ENCODE measurements at places on chromosomes 6 and 20. TPM values are rescaled to one million over a fixed set of nuclear protein-coding genes. Genes with fewer than 3 reads are reported as not detected.

TXLNB gene
- total RNA-seq = 1.5 TPM

TRMT11 gene
- total RNA-seq = 30.4 TPM

SOX18 gene
- 186 TPM for total RNA-seq

SPATS1 gene
- not detected for total RNA-seq

ARMH2 gene
- not detected for total RNA-seq

LRP11 gene
- total RNA-seq = 35.3 TPM

- no peak for DNase-seq
These were observed 42.1 kb downstream of the BMP5 start for GRCh38 chr6:55833284-55833683.

DNA sequence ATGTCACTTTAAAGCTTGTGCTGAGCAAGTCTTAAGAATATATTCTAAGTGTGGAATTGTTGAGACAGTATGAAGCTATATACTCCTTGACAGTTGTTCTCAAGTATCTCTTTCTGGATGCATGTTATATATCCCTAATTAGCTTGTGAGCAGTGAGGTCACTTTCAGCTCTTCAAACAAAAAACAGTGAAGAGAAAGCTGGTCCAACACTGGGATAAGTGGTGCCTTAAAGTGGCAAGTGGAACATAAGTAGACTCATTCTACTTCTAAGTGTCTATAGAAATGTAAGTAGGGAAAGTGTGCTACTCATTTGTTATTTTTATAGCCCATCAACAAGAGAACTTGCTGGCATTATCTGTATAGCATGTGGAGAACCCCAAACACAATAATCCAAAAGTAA, 133.1 kb upstream of the BACH2 start:
- DNase-seq = no peak

DNA sequence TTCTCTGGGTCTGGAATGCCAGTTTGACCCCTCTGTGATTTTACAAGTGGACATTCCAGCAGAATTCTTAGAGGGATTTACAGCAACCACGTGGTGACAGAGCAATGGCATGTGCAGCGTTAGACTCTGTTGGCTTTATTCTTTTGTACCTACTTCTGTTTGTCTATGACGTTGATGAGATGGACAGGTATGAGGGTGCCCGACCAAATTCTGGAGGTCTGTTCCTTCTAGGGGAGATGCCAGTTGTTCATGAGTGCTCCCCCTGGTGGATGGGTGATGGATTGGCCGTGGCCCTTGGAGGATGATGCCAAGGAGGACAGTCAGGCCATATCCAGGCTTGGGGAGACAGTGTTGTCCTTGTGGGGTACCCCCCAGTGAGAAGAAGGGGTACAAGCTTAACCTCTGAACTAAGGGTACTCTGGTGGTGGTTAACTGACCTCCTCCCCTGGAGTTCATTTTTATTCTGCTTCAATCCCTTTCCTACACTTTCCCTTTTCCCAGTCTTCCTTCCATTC, 198.6 kb downstream of the DTNBP1 start:
- no peak for DNase-seq

GRCh38 chr20:59077705-59078104, 35.1 kb upstream of the PRELID3B start:
- no peak for DNase-seq

- DNase-seq = no peak
These were observed 4.5 kb upstream of the TCEA2 start for GRCh38 chr20:64058536-64058935.

DNA sequence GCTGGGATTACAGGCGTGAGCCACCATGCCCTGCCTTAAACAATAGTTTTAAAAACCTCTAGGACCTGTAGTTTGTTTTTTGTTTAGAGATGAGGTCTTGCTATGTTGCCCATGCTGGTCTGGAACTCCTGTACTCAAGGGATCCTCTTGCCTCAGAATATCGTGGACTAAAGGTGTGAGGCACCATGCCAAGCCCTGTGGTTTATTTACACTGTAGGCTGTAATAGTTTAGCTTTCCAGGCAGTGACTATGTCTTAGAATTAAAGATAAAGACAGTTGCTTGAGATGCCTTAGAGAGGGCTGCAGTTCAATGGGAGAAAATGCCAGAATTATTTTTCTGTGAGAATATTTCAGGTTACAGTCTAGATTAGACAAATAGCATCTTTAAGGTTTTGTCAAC, 72.9 kb downstream of the SGK1 start:
- DNase-seq = no peak

GRCh38 chr6:170410241-170410640, 103.7 kb downstream of the FAM120B start:
- no peak for DNase-seq

GRCh38 chr6:25002326-25003091, 66.7 kb upstream of the RIPOR2 start:
- DNase-seq = no peak

All from aorta (tissue), 5 donors.